T1000 (cell line): ENCODE measurements at places on chromosomes 2 and 18.

DNA sequence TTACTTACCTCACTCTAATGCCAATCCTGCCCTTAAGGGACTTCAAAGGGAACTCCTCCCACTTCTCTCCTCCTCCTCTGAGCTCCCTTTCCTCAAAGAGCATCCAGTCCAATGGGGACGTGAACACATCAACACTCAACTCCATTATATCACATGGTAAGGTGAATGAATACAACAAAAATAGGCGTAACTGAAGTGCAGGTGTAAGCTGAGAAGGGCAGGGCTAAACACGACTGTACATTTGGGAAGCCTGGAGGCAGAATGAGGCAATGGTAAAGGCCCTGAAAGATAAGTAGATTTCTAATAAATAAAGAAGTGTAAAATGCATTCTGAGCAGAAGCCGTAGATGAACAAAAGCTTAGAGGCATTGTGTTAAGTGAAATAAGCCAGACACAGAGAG, 226.1 kb upstream of the TRIB2 start:
- DNase-seq, result no peak

DNA sequence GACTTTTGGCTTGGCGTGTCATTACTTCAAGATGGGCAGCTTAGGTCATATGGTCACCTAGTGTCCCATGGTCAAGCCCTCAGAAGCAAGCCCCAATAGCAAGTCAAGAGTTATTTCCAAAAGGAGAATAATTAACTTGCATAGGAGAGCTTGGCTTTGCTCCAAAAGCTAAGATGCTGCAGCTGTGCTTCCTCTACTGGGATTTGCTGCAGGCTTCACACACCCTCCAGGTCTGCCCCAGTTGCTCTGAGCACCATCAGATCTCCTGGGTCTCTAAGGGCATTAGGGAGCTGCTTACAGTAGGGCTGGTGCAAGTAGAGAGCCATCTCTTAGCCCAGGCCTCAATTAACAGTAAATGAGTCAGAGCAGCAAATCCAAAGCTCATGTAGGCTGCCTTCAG, 46.6 kb downstream of the THUMPD2 start:
- no peak for DNase-seq

- DNase-seq, result no peak
Observed at GRCh38 chr2:239143858-239144712, 256.7 kb downstream of the HDAC4 start.

- no peak for DNase-seq
Observed at GRCh38 chr2:221570321-221570935, 1.7 kb downstream of the EPHA4 start.

GRCh38 chr2:100870652-100871531, 51.0 kb downstream of the NPAS2 start:
- DNase-seq, result no peak

GRCh38 chr2:45307147-45307546, 297.9 kb upstream of the SIX2 start:
- DNase-seq, result no peak

DNA sequence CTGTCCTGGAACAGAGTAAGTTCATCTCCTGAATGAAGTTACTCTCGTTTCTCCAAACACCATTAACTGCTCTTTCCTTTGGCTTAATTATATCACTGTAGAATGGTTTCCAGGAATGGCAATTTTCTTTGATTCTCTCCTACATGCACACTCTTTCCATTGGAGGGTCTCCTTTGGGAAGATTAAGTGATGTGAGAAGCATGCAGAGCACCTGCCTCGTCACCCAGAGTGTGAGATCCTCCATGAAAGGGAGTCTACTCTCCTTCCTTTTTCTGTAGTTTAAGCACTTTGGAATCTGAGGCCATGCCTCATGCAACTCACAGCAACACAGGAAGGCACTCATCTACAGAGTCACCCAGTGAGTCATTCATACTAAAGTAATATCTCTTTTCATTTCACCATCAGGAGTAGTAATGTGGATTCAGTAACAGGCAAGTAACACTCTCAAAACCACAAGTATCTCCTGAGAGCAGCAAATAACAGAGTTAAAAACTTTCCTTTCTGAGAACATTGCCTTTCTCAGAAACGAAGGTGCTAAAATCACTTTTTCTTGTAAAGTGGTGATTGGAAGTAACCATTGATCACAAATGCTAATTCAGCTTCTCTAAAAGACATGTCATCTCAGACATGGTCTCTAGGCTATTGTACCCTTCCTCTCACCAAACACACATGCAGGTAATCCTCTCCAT, 52.8 kb upstream of the IL1RL1 start:
- DNase-seq, result peak; percentile 18

DNA sequence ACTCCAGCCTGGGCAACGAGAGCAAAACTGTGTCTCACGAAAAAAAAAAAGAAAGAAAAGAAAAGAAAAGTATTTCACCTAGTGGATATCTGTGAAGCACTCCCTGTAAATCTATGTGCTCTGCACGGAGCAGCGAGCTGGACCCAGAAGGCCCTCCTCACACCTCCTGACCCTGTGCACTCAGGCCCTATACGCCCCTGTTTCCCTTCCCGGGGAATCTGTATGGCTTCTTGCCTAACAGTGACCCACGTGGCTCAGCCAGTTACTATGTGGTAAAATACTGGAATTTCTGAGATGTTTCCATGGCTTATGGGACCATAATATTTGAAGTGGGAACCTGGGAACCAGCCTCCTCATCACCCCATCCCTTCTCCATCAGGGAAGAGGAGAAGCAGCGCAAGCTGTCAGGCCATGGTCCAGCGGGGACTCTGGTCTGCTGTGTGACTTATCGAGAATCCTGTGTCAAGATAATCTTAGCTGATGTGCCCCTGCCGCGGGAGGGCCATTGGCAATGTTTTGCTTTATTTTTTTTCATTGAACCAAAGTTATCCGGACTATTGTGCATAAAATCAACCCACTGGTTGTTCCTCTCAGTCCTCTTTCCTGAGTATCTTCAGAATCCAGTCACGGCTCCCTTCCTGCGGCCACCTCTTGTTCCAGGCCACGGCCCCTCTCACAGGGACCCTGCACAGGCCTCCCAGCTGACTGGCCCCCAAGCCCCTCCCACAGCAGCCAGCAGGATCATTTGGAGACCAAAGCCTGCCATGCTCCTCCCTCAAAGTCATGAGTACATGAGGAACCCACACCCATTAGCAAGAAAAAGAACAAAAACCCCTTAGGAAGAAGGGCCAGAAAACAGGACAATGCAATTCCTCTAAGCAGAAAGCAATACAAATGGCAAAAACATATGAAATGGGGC, 30.6 kb downstream of the SDC1 start:
- DNase-seq, result no peak

DNA sequence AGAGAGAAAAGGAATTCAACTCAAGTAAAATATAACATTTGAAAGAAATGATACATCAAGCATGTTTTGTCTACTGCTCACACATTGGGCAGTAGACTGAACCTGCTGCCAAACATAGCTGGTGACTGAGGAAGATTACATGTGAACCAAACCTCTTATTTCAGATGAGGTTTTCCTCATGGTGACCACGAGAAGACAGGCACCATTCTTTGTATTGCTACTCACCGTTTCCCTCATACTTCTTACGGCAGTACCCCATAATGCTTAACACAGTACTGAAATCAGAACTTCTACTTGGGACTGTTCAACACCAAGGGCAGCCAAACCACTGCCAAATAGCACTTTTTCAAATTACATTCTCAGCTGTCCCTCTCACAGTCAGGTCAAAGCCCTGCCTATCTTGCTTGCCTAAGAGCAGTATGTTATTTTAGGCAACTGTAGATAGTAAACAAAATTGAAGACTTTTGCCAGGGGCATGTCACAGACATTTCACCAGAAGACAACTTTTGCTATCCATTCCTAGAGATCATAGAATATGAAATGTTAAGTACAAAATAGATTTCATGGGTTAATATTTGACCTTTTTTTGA, 167.1 kb upstream of the DOK6 start:
- no peak for DNase-seq

DNA sequence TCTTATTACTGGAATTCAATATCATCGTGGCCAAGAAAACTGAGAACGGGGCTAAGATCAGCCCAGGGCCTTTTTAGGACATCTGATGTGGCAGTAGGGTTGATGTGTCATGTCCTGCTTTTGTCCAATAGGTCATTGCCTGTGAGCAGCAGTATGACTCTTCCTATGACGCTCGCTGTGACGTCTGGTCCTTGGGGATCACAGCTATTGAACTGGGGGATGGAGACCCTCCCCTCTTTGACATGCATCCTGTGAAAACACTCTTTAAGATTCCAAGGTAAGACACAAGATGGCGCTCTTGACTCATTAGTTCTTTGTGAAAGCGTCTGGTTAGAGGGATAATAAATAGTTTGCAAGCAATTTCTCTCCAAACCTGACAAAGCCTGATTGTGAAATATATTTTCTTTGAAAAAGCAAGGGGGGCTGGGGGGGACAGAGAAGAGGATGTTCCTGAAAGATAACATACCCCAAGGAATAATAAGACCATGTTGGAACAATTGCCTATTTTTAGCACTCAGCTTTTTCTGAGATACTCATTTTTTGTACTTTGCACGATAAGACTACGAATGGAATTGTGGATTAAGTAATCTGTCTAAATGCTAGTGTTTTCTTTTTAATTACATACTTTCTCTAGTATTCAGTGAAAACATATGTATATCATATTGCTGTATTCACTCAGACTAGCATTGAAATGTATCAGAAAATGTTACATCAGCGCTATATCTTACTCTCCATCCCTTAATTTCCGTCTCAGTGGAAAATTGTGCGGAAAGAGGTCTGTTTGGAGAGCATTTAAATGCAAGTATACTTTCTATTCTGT, 58.1 kb downstream of the MYO3B start:
- peak; percentile 31 for DNase-seq

DNA sequence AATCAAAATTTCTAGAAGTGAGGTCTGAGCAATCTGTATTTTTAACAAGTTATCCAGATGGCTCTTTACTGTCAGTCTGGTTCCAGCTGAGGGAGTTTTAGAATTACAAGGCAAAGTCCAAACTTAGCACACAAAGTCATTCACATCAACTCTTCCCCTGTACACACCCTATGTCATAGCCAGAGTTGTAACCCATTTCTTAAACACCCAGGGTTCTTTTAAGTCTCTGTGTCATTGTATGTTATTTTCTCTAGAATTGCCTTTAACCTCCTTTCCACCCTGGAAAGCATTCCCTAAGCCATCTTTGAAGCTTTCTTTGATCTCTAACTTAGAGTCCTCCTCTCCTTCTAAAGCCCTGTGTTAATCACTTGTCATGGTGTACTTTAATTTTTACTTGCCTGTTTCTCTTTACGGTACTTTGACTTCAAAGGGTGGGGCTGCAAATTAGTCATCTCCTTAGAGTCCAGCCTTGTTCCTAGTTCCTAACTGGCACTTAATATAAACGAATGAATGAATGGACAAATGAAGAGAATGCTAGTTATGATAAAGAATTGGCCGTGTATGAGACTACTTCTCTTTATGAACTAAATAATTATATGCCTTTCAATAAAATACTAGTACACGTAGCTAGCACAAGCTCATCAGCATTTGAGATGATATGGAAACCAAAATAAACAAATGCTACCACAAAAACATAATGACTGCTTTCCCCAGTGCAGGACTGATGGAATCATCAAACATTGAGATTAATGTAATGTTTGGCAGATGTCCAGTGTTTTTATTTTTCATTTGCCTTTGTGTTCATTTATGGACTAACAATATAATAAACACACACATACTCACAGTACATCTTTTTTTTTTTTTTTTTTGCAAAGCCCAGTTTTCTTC, 11.9 kb upstream of the ACTR3 start:
- DNase-seq, result no peak

GRCh38 chr2:104856973-104857261, 3.0 kb downstream of the POU3F3 start:
- no peak for DNase-seq

- no peak for DNase-seq
Observed at GRCh38 chr2:1893856-1894255, 149.5 kb upstream of the PXDN start.

- no peak for DNase-seq
Observed at GRCh38 chr2:144513388-144514101, 6.4 kb downstream of the ZEB2 start.

DNA sequence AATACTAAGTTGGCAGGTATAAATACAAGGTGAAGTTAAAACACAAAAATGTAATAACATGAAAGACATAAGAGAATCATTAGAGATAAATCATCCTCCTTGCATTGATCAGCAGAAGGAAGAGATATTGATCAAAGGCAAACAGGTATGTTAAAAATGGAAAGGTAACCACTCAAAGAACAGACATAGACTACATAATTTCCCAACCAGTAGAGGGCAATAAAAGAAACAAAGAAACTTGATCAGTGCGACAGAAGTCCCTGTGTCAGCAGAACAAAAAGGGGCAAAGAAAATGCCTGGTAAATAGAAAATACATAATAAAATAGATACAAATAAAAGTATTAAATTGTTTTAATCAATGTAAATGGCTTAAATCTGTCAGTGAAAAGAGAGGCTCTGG, 53.6 kb downstream of the FAM228A start:
- no peak for DNase-seq

GRCh38 chr2:35220461-35220860, 1135.1 kb upstream of the CRIM1 start:
- peak; percentile 48 for DNase-seq

DNA sequence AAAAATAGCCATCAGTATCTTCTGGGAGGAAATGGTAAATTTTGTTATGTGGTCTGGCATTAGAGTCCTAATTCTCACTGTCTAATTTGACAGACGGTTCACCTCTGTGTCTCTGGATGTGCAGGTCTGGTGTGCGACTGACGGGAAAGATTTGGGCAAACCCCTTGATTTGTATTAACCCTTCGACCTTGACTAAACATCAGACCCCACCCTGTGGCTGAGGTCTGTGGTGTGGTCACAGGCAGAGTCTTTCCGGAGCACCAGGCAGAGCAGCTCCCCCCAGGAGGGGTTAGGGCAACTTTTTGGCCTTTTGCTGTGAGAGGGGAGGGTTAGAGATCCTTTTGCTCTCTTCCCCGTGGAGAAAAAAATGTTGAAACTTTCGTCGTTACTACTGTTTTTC, 6.4 kb downstream of the TWIST2 start:
- DNase-seq, result no peak

GRCh38 chr2:37324786-37325624, at the start of gene PRKD3:
Gene PRKD3 (minus strand): TSS chr2:37324833. CDS start chr2:37316524, 8,309 bp downstream.
- DNase-seq, result no peak

DNA sequence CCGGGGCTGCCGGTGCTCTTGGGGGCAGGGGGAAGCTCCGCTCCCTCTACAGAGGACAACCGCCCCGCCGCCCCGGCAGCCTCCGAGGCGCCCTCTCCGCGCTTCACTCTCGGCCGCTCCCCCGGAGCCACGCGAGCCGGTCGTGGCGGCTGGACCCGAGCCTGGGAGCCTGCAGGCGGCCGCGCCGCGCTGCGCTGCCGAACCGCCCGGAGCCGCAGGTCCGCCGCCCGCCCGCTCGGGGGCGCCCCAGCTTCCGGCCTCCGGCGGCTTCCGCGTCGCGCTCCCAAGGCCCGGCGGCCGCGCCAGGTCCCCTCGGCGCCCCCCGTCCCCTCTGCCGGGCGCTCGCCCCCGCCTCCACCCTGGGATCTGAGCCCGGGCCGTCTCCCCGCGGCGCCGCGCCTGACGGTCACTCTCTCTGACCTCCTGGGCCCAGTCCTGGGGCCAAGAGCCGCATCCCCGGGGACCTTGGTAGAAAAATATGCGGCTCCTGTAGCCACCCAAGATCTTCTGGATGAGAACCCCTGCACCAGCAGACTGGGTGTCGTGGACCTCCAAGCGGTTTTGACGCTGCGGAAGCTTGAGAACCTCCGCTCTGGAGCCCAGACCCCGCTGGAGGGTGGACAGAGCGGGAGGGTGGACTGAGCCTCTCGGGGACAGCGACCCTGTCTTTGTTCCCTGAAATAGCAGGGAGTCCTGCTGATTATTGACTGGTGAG, 44.3 kb downstream of the SERTAD2 start:
- DNase-seq, result no peak

GRCh38 chr2:181041661-181042060, 61.3 kb downstream of the UBE2E3 start:
- no peak for DNase-seq
